IPS DF 19.7 (cell line): ENCODE measurements at places on chromosomes 11 and 22.

DNA sequence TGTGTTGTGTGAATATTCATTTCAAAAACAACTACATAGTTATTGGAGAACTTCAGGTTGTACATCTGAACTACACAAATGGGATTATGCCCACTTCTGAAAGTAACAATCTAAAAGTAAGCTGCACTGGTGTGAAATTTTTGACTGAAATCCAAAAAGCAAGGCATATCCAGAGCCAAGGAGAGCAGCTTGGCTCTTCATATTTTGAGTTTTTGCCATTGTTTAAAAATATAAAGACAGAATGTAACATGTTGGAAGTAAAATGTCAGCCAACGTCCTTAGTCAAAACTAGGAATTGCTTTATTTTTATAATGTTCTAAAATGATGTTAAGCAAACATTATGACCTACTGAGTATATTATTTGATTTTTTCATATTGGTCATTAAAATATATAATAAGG, 45.8 kb upstream of the NOX4 start:
- DNase-seq: no peak

GRCh38 chr22:44186737-44187136, 6.0 kb downstream of the PARVG start:
- DNase-seq: no peak

- no peak for DNase-seq
Measured at GRCh38 chr11:75249704-75250103, 9.1 kb downstream of the TPBGL start.

DNA sequence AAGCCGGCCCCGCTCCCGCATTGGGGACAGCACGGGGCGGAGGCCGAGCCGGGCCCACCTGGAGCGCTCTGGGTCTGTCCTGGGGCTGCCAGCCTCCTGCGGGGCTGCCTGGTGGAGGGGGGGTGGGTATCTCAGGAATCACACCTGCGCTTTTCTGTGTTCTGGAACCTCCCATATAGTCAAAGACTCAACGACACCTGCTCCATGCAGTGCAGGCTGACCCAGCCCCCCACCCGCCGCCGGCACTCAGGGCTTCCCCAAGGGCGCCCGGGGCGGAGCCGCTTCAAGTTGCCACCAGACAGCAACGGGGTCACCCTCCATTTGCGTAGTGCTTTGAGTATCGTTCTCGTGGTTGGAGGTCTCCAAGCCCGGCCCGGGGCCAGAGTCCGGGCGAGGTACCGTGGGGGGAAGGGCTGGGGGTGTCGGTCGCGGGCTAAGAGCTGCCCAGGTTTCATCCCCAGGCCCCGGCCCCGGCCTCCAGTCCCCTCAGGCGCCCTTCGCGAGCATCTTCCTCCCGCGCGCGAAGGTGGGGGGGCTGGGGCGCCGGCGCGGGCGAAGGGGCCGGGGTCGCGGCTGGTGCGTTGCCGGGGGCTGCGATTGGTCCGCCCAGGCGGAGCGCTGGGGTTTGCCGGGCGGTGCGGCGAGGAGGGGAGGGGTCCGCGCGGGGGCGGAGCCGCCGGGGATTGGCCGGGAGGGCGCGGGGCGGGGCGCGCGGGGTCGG, 6.6 kb downstream of the TSPAN4 start:
- no peak for DNase-seq

DNA sequence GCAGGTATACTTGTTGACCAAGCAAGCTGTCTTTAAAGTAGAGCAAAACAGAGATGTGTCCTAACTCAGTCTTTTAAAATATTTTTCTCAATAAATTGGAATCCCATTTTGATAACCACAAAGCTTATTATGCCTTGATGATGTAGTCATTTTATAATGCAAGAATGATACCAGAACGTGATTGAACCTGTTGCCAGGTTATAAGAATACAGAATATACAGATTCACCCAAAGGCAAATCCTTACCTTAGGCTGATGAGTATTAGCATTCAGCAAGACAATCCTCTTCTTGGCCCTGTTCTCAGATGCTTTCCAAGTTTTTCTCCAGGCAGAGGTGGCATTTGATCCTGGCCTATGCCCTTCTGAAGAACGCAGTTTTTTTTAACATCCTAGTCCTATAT, 76.1 kb downstream of the PPFIBP2 start:
- DNase-seq: no peak

DNA sequence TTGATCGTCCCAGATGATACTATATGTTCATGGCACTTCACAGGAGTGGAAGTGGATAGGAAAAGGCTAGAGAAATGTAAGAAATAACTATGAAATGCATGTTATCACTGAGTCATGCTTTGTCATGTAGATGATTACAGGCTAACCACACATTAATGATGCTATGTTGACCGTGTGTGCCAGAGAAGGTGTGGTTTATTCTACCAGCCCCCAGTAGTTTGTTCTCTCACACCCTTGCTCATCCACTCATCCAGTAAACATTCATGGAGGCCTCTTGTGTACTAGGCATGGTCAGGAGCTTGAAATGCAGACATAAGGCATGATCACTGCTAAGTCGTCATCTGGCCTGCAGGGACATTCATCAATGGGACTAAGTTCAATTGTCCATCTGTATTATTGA, 153.0 kb upstream of the PITPNB start:
- DNase-seq: no peak

GRCh38 chr11:1882265-1883238, 9.1 kb downstream of the PRR33 start:
- DNase-seq: no peak

GRCh38 chr11:44017443-44018126, 30.2 kb upstream of the ACCSL start:
- no peak for DNase-seq

DNA sequence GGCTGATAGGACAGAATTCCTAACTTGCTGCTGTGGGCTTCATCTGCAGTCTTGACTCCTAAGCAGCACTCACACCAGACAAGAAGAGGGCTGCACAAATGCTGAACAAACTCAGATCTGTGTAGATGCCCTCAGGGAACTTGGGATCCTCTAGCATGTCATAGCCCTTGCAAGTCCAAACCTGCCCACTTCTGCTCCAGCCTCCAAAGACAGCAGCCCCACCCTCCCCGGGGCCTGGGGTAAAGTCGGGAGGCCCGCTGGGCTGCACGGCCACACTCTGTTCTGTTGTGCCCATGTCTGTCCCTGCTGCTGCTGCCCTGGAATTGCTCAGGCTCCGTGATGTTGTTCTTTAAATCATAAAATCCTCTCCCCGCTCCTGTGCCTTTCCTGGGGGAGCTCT, 28.3 kb downstream of the DRD2 start:
- no peak for DNase-seq

GRCh38 chr22:32411402-32411801, 645 bp downstream of the RTCB start:
- no peak for DNase-seq

GRCh38 chr22:28900379-28900925, 17.1 kb downstream of the ZNRF3 start:
- DNase-seq: no peak

DNA sequence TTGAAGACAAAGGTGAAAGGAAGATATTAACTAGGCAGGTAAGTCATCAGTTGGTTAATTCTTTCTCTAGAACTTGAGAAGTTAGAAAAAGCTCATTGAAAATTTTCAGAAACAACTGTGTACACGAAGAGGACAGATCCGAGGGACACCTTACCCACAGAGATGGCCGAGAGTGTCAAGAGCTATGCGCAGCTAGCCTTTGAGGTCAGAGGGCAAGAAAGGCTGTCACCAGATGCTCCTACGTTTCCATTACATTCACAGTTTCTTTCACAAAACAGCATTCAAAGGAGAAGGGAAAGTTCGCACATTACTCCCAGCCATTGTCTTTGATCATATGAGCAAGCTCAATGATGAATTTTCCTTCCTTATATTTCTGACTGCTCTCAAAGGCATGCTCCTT, 34.8 kb downstream of the YPEL1 start:
- DNase-seq: no peak

- DNase-seq: no peak
Measured at GRCh38 chr11:71304491-71304890, 52.1 kb upstream of the SHANK2 start.

- DNase-seq: no peak
Measured at GRCh38 chr11:2686360-2687222, 13.2 kb downstream of the KCNQ1OT1 start.

- DNase-seq: no peak
Measured at GRCh38 chr22:37088750-37089408, 20.6 kb downstream of the TMPRSS6 start.

- DNase-seq: no peak
Measured at GRCh38 chr22:30158277-30158676, 78.0 kb downstream of the HORMAD2 start.

DNA sequence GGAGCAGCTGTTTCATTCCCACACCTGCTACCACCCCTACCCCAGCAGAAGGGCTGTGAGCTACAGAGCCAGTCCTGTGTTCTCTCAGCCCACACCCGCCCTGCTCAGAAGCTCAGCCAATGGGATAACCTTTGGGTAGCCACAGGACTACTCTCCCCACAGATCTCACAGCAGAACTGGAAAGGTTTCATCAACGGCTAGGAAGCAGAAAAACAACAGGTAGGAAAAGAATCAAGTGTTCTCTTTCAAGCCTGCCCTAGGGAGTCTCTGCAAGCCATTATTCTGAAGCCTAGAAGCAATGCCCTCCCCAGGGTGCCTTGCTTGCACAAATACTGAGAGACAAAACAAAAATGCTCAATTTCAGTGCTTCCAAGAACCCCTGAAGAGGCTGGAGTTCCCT, 77.2 kb downstream of the TMPRSS5 start:
- DNase-seq: peak; percentile 89

DNA sequence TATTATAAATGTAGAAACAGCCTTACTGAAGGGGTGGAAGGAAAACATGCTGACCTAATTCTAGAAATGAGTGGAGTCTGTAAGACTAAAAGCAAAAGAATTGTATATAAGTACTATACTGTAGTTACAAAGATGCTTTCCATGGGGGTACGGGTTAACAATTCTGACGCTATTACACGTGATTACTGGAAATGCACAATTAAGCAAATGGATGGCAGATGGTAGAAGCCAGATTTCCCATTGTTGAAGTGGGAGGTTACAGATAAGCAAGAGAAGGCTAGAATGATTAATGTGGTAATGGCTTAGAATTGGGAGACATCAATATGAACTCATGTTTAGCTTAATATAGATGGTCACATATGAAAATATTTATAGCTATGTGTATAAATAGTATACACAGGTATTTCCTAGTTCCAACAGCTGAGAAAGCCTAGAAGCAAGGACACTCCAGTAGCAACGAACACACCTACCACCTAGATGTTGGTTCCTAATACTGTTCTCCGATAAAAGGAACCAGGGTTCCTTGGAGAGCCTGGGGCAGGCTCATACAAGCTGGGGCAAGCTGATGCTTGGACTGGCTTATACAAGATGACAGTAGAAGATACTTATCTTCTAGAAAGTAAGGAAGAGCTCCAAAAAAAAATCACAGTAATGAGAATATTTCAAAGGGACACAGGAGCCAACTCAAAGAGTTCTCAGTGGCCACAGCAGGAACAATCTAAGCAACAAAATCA, 13.5 kb downstream of the SMC1B start:
- DNase-seq: no peak
